Naive thymus-derived CD8-positive, alpha-beta T cell (primary cell): ENCODE measurements at places on chromosomes 5 and 9. TPM values are rescaled to one million over a fixed set of nuclear protein-coding genes. Genes with fewer than 3 reads are reported as not detected.

- DNase-seq: no peak
Measured at GRCh38 chr5:23895614-23896013, 388.2 kb downstream of the PRDM9 start.

DNA sequence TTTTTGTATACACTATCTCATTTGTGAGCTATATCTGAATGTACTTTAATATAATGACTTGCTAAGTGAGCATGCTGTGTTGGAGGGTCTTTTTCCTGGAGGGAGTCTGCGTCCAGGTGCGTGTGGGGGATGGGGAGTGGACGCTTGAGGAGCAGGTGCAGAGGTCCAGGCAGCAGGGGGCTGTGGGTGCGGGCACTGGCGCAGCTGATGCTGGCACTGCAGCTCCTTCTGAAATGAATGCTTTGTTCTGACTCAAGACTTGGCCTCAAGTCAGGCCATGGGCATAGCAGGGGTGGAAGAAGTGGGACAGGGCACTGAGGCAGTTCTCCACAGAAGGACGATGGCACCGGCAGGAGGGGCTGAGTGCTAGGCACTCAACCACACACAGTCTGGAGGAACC is 165.7 kb upstream of the IRX1 start:
- no peak for DNase-seq

DNA sequence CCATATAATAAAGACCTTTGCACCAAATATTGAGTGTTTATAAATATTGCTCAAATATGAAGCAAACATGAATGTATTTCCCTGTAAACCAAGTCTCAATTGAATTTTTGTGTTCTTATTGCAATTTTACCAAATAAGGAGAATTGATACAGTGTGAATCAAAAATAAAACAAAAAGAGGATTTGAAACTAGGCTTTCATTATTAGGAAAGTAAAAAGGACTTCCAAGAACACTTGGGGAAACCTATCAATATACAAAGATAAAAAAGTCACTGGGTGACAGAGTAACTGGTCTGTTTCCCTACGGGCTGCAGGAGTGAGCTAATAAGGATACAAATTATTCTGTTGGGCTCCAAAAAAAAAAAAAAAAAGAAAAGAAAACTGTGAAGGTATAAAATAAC is 44.8 kb upstream of the SNX2 start:
- no peak for DNase-seq

- no peak for DNase-seq
Measured at GRCh38 chr5:36028816-36029465, 37.7 kb downstream of the UGT3A2 start.

DNA sequence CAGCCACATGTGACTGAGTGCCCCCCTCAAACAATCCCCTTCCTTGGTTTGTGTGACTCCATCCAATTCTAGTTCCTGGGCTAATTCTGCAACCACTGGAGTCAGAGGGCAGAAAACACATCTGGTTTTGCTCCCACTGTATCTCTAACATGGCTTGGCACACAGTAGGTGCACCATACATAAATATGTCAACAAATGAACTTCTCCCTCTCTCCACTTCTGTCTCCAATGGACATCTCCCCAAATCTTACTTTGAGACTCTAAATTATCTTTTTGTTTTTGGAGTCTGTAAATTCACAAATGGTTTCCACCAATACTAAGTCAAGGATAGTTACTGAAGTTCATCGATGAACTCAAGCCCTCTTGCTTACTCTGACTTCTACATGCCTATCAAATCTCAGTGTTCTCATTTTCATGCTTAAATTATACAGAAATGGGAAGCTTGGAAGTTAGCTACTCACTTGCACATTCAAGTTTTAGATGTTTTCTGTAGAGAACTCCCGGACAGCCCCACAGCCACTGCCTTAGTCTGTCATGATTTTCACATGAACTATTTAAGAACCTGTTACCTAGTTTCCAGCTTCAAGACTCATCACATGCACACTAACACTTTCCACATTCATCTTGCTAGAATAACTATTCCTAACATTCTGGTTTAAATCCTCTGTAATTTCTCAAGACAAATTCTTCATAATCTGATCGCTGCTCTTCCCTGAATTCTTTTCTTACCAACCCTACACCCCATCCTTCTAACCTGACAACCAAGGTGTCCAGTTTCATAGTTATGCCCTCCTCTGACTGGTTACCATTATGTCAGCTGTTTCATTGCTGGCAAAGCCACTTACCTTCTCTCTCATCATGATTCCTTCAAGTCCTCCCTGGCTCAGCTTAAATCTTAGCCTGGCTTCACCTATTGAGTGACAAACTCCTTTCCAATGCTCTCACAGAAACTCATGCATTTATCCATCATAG is 6.0 kb downstream of the RPL37 start:
- DNase-seq: no peak

DNA sequence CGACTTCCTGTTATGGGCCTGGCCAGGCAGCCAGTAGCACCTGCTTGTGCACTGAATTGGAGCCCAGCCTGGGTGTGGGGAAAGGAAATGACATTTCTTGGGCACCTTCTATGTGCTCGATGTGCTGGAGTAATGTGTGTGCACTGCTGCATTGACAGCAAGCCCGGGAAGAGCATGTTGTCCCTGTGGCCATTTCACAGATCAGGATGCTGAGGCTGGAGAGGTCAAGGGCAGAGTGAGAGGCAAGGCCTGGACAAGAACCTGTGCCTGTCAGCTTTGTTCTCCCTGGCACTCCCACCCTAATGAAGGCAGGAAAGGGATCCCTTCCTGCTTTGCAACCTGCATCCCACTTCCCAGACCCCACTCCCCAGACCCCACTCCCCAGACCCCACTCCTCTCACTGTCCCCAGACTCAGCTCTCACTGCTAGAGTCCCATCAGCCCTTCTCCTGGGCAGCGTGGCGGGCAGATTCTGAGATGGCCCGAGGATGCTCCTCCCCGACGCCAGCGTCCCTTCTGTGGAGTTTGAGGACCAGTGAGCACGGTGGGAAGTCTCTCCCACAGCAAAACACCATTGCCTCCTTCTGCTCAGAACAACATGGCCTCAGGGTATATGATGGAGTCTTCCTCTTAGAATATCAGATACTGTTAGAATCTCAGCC is 49.6 kb downstream of the BARX1 start:
- no peak for DNase-seq

HMMR gene
- not detected for polyA plus RNA-seq

DNA sequence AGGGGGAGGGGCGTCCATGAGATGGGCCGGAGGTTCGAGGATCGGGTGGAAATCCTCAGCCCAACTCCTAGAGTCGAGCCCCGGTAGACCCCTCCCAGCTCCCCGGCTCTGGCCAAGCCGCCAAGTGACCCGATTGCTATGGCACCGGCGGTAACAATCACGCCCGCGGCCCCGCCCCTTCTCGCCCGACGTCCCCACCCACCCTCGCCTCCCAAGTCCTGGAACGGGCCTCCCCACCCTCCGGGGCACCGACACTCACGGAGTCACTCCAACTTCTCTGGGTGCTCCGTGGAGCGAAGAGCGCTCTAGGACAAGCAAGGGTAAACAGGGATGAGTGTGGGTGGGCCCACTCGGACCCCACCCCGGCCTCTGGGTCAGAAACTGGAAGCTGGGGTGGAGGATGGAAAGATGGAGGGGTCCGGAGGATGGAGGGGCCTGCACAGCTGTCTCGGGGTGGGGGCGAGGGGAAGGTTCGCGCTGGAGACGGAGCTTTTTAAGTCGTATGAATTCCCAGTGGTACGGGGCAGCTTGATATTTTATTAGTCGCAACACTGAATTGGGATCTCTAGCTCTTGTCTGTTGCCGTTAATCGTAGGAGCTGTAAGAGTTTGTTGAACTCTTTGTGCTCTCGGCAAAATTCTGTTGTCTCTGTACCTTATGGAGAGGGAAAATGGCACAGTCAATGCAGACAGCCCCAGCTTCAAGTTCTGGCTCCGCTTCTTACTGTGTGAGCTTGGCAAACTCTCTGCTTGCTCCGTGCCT is at the start of gene SPACA9:
Gene SPACA9, plus strand, starts transcription at position 204 of the 762 bp plus-strand sequence. CDS start 5,050 bp downstream, outside the sequence.
- no peak for DNase-seq

DNA sequence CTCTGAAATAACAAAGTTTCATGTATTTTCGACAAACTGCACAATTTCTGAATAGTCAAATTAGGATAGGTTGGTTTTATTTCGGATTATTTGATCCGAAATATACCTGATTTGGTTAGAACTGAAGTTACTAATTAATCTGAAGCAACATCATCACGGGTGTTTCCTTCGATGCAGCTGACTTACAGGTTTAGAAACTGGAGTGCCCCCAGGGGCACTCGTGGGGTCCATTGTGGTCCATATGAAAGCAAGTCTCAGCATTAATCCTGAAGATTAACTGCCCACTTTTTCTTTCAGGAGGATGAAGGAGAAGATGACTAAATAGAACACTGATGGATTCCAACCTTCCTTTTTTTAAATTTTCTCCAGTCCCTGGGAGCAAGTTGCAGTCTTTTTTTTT is 5.3 kb downstream of the SET start:
- DNase-seq: no peak

- DNase-seq: no peak
Measured at GRCh38 chr9:128113526-128114325, 13.8 kb downstream of the PTGES2 start.

DNA sequence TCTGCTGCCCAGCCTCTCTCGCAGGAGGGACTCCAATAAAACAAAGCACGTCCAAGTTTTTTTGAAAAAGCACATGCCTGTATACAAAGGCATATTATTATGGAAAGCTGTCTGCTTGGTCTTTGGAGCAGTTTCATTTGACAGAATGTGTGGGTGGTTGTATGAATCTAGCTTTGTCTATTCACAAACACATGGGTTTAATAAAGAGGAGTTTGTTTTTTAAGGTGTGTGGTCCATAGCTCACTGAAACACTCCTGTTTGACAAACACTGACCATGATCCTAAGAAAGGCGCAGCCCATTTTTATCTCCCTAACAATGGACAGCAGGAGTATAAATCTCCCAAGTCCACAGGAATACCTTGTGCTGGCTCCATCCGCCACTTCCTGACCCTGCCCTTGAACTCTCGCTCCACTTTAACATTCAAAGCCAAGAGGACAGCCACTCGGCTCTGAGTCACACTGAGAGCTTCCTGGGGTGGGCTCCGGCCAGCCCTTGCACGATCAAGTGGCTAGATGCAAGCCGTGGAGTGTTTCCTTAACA is 371.9 kb downstream of the EBF1 start:
- DNase-seq: no peak

- DNase-seq: no peak
Measured at GRCh38 chr5:73236541-73237128, 63.6 kb downstream of the TMEM174 start.

RNF183 gene
- not detected for polyA plus RNA-seq

DNA sequence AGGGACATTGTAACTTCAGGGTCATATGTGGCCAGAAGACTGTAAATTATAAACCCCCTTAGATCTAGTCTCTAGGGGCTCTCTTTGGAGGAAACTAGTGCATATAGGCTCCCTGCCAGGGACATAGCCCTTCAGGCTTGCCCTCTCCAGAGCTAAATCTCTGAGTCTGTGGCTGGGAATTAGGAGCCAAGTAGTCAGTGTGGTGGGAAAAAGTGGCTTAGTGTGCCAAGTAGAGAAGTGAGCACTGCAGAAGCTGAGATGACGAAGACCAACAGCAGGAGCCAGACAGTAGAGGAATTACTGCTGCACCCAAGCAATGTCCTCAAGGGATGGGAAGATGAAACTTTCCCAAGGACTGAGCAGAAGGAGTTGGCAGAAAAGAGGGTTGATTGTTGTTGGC is 71.2 kb downstream of the CWC27 start:
- DNase-seq: no peak

CEP120 gene
- polyA plus RNA-seq: 25.9 TPM

GRCh38 chr5:166370928-166371690 is 1920.3 kb upstream of the WWC1 start:
- DNase-seq: no peak

DNA sequence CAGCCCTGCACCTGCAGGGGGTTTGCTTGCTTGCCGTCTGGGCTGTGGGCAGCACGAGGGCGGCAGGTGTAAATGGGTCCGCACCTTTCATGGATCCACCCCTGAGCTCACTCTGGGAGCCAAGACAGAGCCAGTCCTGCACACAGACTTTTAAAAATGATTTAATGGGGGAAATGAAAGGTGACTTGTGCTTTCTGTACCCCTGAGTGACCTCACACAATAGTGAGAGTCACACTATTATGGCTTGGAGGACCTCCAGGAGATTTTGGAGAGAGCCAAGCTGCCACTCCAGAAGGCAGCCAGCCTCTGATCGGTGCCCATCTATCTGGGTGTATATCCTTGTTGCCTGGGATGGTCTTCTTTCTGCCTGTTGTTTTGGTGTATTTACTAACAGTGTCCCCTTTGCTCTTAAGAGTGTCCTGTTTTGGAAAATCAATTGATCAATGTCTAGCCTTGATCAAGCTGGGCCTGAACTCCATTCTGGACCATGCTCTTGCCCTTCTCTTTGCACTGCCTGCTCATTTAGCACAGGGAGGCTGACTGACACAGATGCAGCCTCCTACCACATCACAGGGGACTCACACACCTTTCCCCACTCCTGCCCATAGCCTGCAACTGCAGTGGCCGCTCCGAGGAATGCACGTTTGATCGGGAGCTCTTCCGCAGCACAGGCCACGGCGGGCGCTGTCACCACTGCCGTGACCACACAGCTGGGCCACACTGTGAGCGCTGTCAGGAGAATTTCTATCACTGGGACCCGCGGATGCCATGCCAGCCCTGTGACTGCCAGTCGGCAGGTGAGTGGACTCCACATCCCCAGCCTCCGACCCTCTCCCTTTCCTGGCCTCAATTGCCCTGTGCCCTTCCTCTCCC is 29.5 kb downstream of the LAMC3 start:
- no peak for DNase-seq

DNA sequence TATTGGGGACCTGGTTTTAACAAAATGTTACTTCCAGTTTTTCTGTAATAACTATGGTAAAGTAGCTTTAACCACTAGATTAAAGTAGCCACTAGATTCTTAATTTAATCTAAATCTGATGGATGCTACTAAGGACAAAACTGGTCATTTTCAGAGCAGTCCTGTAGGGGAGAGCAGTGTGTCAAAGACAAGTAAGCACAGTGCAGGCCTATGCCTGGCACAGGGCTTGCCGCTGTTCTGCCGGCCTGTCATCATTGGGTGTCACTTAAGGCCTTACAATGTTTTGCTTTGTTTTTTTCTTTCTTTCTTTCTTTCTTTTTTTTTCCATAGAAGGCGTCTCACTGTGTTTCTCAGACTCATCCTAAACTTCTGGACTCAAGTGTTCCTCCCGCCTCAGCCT is 53.0 kb upstream of the NXNL2 start:
- no peak for DNase-seq

DNA sequence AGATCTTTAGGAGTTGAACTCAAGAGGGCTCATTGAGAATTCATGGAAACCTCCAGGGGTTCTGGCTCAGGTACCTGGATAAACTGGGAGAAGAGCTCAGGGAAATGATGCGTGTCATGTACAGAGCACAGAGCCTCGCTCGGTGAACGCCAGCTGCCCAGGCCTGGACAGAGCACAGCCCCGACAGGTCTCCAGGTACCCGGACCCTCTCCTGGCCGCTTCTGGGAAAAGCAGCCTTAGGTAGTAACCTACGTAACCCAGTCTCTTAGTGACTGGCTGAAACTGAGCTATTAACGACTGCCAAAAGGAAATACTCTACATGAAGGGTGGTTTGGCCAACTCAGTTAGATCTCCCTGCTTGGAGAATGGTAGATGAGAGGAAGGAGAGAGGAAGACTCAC is 157.4 kb downstream of the TTLL11 start:
- no peak for DNase-seq
